Activated naive CD8-positive, alpha-beta T cell treated with anti-CD3 and anti-CD28 coated beads for 36 hours (primary cell): ENCODE measurements at places on chromosomes 4 and X. TPM values are rescaled to one million over a fixed set of nuclear protein-coding genes. Genes with fewer than 3 reads are reported as not detected.

Gene CPE
- total RNA-seq: not detected

Gene EREG
- total RNA-seq: not detected

Gene CLNK
- total RNA-seq: 0.32 TPM

Gene THAP9
- 4.9 TPM for total RNA-seq

Gene S100P
- 0.37 TPM for total RNA-seq

Gene TEX11
- not detected for total RNA-seq

Gene IBSP
- total RNA-seq: not detected

Gene APLN
- 2.4 TPM for total RNA-seq

Gene SLC2A9
- total RNA-seq: 1.2 TPM

Gene WWC2
- 4.4 TPM for total RNA-seq

Gene CENPVL1
- total RNA-seq: 0.14 TPM

Gene TMEM187
- total RNA-seq: 6.2 TPM

Gene GRID2
- total RNA-seq: not detected

Gene CTAG2
- 39.6 TPM for total RNA-seq

Gene DCAF12L2
- total RNA-seq: not detected

Gene SLC39A8
- 55.8 TPM for total RNA-seq

Gene CENPVL2
- not detected for total RNA-seq

Gene MAGEA2B
- not detected for total RNA-seq

Gene GYPB
- total RNA-seq: not detected

Gene ALAS2
- total RNA-seq: not detected

Gene NDST4
- not detected for total RNA-seq

Gene SLC16A2
- total RNA-seq: 0.68 TPM

Gene HSFX3
- total RNA-seq: not detected

Gene MBTPS2
- 12.2 TPM for total RNA-seq

Gene LRP2BP
- total RNA-seq: 0.44 TPM

Gene NLRP2B
- not detected for total RNA-seq

Gene GLRA3
- total RNA-seq: not detected

Gene FOXO4
- total RNA-seq: 7.8 TPM

Gene CCKAR
- total RNA-seq: not detected

Gene FRMD7
- total RNA-seq: not detected

Gene ZMAT1
- total RNA-seq: 2.3 TPM

Gene NOA1
- total RNA-seq: 28.5 TPM

Gene FABP2
- total RNA-seq: not detected

Gene TBX22
- not detected for total RNA-seq

Gene MAGEB17
- total RNA-seq: not detected

Gene IL21
- total RNA-seq: not detected

Gene GDPD2
- not detected for total RNA-seq

Gene EDA2R
- 0.87 TPM for total RNA-seq

Gene GNPDA2
- total RNA-seq: 21.2 TPM

Gene KCNIP4
- not detected for total RNA-seq

Gene FRG2
- total RNA-seq: 0.14 TPM

Gene GAGE13
- not detected for total RNA-seq

Gene TBC1D25
- total RNA-seq: 12.1 TPM

Gene EXOC1L
- total RNA-seq: not detected

Gene CLCN5
- 2.2 TPM for total RNA-seq

Gene CAPN6
- not detected for total RNA-seq

Gene FMR1NB
- total RNA-seq: not detected

Gene ANTXR2
- 1.5 TPM for total RNA-seq

Gene SRPX2
- not detected for total RNA-seq

Gene PLCXD1
- 43.8 TPM for total RNA-seq

Gene PF4V1
- not detected for total RNA-seq

Gene CCDC160
- not detected for total RNA-seq

Gene FAM114A1
- total RNA-seq: 0.38 TPM

Gene PIR
- total RNA-seq: 1.9 TPM

Gene RASSF6
- total RNA-seq: not detected

Gene MAP7D2
- total RNA-seq: 0.70 TPM

Gene DGKK
- total RNA-seq: not detected
